ENCODE measurements at places on chromosomes 13 and 19. TPM values are rescaled to one million over a fixed set of nuclear protein-coding genes. Genes with fewer than 3 reads are reported as not detected.

Gene MED25
- 43.2 TPM for total RNA-seq

Gene CYP2S1
- total RNA-seq = not detected

Gene TRMT1
- total RNA-seq = 47.5 TPM

DNA sequence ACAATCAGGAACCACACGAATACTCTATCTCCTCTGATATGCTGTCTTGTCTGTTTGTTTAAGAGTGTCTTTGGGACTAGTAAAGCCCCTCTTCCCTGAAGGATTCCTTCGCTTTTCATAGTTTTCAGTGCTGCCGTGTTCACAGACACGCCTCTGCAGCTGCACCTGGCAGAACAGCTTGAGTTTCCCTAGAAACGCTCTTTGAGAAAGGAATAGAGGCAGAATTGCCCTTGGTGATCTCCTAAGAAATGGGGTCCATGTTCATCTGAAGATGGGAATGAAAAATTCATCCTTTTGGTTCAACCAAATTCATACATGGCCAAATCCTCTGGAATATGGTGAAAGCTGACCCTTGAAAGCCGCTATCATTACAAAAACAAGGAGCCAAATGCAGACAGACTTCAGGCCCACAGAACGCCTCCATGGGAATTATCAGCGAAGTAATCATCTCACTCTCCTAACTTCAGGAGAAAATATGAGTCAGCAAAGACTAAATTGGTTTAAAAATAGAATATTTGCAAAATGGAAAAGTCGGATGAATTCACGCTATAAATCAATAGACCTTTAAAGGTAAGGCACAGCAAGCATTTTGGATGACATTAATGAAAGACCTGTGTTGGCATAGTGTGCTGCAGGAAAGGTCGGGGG lies 5.5 kb downstream of the SACS start:
- H3K4me1 ChIP-seq = peaks cover 20% of the 10 kb centered on the region
- DNase-seq = no peak
- H3K4me3 ChIP-seq = peak overlapping the region; percentile 44
- no peaks in the 10 kb centered on the region for H3K36me3 ChIP-seq
- H3K27ac ChIP-seq = peak overlapping the region; percentile 78

- no peaks in the 10 kb centered on the region for H3K27me3 ChIP-seq
- H3K36me3 ChIP-seq = peaks cover 4% of the 10 kb centered on the region
- DNase-seq = peak; percentile 98
- H3K4me3 ChIP-seq = peak overlapping the region; percentile 50
- H3K4me1 ChIP-seq = peaks cover 67% of the 10 kb centered on the region
- peak overlapping the region; percentile 17 for H3K27ac ChIP-seq
Observed at GRCh38 chr13:40401911-40402776, 264.3 kb downstream of the FOXO1 start.

DNA sequence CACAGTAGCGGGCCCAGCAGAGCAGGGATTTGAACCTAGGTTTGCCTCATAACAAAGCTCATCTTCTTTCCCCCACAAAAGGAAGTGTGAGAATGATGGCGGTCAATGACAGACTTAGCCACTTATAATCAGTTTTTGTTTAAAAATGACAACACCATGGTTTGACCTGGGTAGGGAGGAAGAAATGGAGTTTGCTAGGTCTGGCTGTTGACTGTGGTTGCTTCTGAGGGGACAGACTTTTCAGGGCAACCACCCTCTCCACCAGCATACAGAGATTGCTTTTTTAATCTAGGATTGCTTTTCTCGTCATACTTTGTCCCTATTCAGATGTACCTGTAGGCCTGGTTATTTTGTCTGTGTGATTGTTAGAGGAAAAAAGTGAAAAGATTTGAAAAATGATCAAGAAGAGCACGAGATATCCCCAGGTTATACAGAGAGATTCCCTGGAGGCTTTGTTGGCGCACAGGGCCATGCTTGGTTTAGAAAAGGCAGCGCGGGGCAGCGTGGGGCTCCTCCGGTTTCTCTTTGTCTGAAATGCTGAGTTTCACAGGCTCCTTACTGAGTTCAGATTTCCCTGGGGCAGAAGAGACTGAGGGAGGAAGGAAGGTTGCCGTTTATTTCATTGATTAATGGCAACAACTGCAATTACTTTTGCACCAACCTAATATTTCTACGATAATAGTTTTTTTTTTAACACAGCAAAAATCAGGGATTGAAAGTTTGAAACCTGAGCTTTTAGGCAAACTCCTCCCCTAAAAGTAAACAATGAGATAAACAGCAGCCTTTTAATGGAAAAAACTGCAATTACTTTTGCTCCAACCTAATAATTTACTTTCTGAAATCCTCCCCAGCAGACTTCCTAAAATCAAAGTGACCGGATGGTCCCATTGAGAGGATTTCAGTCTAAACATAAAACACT lies 97.0 kb upstream of the RNF113B start:
- H3K4me3 ChIP-seq = no peak overlapping the region
- H3K27me3 ChIP-seq = no peaks in the 10 kb centered on the region
- H3K27ac ChIP-seq = no peak overlapping the region
- DNase-seq = no peak

GRCh38 chr13:31774186-31774750 lies 34.9 kb downstream of the RXFP2 start:
- H3K27ac ChIP-seq = no peak overlapping the region
- H3K36me3 ChIP-seq = no peaks in the 10 kb centered on the region
- H3K4me3 ChIP-seq = no peak overlapping the region
- H3K27me3 ChIP-seq = no peaks in the 10 kb centered on the region
- peaks cover 10% of the 10 kb centered on the region for H3K4me1 ChIP-seq

DNA sequence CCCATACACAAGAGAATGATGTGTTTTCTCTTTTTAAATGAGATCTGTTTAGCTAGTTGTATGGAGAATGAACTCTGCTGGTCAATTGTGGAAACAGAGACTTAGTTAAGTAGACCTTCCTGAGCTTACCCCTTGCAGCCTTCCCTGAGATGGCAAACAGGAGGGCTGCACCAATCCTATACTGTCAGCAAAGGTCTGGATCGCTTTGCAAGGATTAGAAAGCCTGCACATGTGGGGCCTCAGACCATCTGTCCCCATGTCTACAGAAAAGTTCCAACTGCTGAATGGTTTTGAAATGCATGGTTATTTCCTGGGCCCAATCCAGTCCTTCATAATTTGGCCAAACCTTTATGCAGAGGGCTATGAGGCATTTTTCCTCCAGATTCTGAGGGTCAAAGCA lies 183.9 kb upstream of the SLC10A2 start:
- no peak overlapping the region for H3K4me3 ChIP-seq
- no peaks in the 10 kb centered on the region for H3K27me3 ChIP-seq
- no peak overlapping the region for H3K27ac ChIP-seq
- no peaks in the 10 kb centered on the region for H3K36me3 ChIP-seq
- no peak for DNase-seq

DNA sequence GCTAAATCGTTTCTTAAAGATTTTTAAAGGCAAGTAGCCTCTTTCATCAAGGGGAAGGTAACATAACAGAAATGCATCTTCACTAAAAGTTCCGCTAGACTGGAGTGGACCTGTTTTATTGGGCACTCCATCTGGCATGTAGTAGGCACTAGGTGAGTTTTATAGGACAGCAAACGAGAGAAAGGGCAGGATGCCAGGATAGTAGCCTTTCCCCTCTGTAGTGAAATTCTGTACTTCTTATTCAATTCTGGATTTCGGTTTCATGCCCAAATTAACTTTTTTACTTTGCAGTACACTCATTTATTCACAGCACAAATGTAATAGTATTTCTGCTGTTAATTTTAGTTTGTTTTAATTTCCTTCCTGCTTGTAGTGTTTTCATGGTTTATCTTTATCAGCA lies 45.2 kb downstream of the GPR180 start:
- no peak for DNase-seq
- no peak overlapping the region for H3K4me3 ChIP-seq
- no peak overlapping the region for H3K27ac ChIP-seq
- peaks cover 4% of the 10 kb centered on the region for H3K36me3 ChIP-seq
- no peaks in the 10 kb centered on the region for H3K27me3 ChIP-seq

DNA sequence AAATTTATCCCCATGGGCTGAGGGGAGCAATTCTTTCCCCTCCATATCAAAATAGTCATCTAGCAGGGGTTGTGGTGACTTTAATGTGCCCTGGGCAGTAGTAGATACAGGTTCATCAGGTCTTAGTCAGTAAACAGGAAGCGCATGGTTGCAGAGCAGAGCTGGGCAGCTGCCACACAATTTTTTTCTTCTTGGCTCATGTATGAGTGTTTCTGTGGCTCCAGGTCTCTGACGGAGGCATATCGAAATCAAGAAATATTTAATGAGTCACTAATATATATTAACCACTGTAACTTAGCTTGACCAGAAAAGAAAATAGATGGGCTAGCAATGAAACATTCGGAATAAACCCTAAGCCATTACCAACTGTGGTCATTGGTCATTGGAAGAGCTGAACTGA lies 68.4 kb upstream of the UBL3 start:
- H3K27me3 ChIP-seq = no peaks in the 10 kb centered on the region
- H3K4me3 ChIP-seq = peak overlapping the region; percentile 49
- H3K27ac ChIP-seq = peak overlapping the region; percentile 82
- peak; percentile 74 for DNase-seq
- H3K4me1 ChIP-seq = peaks cover 50% of the 10 kb centered on the region

- no peaks in the 10 kb centered on the region for H3K36me3 ChIP-seq
- no peak overlapping the region for H3K4me3 ChIP-seq
- H3K27me3 ChIP-seq = no peaks in the 10 kb centered on the region
- H3K4me1 ChIP-seq = peaks cover 14% of the 10 kb centered on the region
- H3K27ac ChIP-seq = no peak overlapping the region
Observed at GRCh38 chr13:21076253-21076652, 14.9 kb upstream of the LATS2 start.

GRCh38 chr13:43347877-43348276 lies 324.5 kb downstream of the DNAJC15 start:
- peaks cover 9% of the 10 kb centered on the region for H3K4me1 ChIP-seq
- no peak for DNase-seq
- H3K27me3 ChIP-seq = no peaks in the 10 kb centered on the region
- H3K36me3 ChIP-seq = no peaks in the 10 kb centered on the region
- H3K4me3 ChIP-seq = no peak overlapping the region

DNA sequence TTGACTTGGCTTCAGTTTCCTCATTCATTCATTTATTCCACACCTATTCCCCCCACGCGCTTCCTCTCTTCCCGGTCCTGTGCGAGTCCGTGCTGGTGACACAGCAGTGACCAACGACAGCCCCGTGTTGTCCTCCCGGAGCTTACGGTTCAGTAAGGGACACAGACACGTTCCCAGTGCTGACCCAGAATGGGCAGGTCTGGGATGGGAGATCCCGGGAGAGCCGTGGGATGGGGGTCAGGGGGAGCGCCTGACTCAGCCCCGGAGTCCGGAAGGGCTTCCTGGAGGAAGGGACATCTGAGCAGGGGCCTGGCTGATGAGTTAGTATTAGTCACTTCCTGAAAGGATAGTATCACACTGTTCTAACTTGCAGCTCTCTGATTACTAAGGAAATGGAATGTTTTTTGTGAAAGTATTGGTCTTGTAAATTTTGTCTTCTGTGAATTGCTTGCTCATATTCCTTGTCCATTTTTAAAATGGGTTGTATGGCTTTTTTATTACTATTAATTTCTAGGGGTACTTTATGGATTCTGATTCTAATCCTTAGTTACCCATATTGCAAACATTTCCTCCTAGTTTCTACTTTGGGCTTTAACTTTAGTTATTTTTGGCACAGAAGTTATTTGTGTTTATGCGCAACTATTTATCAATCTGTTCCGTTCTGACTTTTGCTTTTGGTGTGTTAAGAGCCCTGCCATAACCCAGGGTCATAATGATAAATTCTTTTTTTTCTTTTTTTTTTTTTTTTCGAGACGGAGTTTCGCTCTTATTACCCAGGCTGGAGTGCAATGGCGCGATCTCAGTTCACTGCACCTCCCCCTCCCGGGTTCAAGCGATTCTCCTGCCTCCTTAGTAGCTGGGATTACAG lies 708 bp upstream of the ERCC1 start:
- DNase-seq = peak; percentile 98
- H3K4me3 ChIP-seq = peak overlapping the region; percentile 97
- peak overlapping the region; percentile 100 for H3K27ac ChIP-seq
- H3K4me1 ChIP-seq = peaks cover 34% of the 10 kb centered on the region
- H3K27me3 ChIP-seq = no peaks in the 10 kb centered on the region
- peaks cover 20% of the 10 kb centered on the region for H3K36me3 ChIP-seq

DNA sequence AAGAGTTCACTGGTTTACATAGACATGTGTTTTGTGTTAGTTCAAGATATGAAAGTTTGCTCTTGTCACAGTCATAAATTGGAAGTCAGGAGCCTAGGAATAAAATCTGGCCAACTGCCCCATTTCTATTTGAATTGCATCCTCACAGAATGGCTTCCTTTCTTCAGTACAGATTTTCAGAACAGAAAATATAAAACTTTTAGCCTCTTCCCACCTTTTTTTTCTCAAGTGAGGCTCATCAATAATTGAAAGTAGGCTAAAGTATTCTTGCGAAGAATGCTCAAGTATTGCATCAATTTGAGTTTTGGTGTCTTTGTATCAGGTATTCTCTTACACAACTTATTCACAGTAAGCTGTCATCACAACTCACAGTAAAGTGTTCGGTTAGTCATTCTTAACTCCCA lies 802.7 kb downstream of the PCDH9 start:
- H3K4me1 ChIP-seq = peaks cover 32% of the 10 kb centered on the region
- H3K36me3 ChIP-seq = no peaks in the 10 kb centered on the region
- no peak overlapping the region for H3K27ac ChIP-seq
- DNase-seq = peak; percentile 34
- no peak overlapping the region for H3K4me3 ChIP-seq
- H3K27me3 ChIP-seq = no peaks in the 10 kb centered on the region
